KBM-7 (cell line): ENCODE measurements at places on chromosomes 13 and 19.

DNA sequence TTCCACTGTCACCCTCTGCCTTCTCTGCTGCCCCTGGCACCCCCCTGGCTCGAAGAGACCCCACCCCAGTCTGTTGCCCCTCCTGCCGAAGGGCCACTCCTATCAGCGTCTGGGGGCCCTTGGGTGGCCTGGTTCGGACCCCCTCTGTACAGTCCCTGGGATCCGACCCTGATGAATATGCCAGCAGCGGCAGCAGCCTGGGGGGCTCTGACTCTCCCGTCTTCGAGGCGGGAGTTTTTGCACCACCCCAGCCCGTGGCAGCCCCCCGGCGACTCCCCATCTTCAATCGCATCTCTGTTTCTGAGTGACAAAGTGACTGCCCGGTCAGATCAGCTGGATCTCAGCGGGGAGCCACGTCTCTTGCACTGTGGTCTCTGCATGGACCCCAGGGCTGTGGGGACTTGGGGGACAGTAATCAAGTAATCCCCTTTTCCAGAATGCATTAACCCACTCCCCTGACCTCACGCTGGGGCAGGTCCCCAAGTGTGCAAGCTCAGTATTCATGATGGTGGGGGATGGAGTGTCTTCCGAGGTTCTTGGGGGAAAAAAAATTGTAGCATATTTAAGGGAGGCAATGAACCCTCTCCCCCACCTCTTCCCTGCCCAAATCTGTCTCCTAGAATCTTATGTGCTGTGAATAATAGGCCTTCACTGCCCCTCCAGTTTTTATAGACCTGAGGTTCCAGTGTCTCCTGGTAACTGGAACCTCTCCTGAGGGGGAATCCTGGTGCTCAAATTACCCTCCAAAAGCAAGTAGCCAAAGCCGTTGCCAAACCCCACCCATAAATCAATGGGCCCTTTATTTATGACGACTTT lies 2.0 kb downstream of the ZFP36 start:
- DNase-seq, result peak; percentile 35

- peak; percentile 4 for DNase-seq
Measured at GRCh38 chr13:76455960-76456359, 430.2 kb downstream of the KCTD12 start.

DNA sequence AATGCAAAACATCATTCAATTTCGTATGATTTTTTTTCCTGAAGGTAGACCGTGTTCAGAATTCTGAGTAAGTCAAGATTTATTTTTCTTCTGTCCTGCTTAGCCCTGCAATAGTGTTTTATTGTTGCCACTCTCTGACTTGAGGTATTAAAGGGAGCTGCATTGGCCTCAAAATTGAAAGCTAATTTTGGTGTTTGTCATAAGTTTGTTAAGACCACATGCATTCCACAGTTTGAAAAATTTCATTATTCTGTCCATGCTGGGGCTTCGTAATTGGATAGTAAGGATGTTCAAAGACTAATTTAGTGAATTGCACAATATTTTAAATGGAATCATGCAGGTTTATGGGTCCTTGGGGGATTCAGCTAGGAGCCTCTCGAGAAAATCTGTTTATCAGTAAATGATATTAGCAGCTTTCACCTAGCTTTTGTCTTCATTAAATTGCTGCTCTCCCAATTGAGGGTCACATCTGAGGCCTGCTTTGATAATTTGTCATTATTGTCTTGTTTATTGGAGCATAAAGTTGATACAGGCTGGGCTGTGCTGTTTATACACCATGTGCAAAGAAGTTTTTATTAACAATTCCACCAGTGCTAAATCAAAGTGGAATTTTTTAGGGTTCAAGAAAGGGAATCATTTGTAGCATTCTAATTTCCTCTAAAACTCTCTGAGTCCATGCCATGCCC lies 339.8 kb upstream of the OBI1 start:
- DNase-seq, result no peak

DNA sequence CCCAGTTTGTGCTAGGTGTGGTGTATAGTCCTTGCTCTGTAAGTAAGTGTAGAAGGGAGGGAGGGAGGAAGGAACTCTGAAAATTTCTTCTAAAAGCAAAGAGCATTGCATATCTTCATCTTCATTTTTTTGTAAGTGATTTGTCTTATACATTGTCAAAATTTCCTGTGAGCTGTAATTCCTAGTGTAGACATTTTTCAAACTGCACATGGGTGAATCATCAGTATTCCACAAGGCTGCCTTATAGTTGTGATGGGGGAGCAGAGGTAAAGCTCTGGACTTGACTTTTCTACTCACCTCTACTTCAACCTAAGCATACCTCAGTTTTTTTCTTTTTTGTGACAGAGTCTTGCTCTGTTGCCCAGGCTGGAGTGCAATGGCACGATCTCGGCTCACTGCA lies 86.9 kb downstream of the CDK8 start:
- no peak for DNase-seq
